ENCODE measurements at places on chromosomes 6 and 20.

DNA sequence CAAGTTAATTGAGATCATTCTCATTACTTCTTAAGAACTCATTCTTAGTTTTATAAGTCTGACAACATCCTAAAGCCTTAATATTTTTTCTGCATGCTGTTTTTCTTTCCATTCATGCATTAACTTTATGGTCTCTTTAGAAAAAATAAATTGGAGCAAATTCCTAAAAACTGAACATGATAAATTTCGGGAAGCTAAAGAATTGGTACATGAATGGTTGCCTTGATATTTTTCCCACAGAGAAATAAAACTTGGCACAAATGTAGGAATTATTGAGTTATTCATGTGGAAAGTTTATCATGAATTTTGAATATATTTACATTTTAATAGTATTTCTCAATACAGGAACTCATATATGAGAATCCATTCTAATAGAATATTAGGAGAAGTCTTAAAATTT is 115.9 kb downstream of the BMP5 start:
- no peak for DNase-seq

DNA sequence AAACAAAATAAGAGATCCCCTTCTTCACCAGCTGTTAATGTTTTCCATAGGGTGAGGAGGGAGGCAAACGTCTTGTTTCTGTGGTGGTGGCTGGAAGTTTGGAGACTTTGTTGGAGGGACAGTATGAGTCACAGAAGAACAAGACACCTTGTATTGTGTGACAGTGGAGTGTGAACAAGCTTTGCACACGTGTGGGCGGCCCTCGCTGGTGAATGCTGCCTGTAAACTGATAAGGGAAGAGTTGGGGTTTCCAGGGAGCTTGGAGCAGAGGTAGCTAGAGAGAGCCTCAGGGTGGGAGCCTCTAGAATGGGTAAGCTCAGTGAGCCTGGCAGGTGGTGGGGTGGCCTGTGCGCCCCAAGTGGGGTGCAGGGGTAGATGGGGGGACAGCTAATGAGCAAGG is 78.3 kb downstream of the ZDHHC14 start:
- DNase-seq, result no peak

- no peak for DNase-seq
Measured at GRCh38 chr6:91241946-91242613, 655.2 kb upstream of the MAP3K7 start.

DNA sequence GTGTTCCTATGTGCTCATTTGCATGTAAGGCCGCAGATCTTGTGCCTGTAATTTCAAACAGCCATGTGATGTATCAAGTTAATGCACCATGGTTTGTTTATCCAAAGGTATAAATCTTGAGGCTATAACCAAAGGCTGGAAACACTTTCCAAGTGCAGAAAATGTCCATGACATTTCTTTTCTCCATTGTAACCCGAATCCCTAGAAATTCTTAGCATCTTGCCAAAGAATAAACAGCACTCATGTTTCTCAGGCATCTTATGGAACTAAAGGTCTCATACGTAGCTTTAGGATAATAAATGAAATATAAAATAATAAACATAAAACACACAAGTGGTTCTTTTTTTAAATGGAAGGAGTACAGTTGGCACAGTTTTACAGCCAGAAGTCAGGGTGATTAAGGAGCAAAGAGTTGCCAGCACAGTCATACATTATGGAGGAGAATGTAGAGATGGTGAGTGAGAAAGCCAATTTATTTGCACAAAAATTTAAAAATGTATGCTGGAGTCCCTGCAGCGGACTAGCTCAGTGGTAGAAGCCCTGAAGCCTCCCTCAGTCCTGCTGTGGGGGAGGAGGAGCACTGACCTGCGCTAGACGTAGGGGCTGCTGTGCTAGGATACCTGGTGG is 18.0 kb downstream of the CDH26 start:
- no peak for DNase-seq

DNA sequence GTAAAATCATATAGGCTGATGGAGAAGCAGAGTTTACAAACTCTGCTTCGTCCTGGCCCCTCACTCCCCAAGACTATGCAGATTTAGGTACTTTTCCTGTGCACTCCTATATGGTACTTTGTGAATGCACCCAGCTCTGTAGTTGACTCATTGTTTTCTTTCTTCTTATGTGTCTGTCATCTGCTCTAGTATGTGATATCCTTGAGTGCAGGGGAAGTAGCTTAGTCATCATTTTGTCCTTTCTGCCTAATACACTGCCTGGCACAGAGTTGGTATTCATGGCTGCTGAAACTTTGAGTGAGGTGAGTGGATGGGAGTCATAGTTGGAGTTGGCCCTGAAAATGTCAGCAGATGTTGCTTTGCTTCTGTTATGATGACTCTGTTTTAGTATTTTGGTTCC is 222.6 kb downstream of the RNF144B start:
- DNase-seq, result no peak

DNA sequence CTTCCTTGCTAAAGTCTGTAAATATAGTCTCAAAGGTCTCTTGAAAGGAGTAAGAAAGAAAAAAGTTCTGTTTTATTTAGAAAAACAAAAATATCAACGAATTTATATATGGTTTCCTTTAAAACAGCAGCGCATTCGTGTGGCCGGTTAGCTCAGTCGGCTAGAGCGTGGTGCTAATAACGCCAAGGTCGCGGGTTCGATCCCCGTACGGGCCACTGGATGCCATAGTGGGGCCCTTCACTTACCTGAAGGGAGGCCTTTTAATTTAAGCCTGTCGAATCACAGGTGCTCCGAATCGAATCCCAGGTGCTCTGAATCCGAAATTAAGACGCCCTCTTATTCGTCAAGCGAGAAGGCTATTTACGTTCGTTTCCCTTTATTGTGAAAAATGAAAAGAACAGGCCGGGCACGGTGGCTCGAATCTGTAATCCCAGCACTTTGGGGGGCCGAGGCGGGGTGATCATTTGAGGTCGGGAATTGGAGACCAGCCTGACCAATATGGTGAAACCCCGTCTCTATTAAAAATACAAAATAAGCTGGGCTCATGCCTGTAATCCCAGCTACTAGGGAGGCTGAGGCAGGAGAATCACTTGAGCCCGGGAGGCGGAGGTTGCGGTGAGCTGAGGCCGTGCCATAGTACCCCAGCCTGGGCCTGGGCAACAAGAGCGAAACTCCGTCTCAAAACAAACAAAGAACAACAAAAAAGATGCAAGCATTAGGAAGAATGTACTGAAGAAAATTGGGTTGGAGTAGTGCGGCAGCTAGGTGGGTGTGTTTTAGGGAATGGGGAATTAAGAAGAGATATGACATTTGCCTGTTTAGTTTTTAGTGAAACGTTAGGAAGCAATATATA is 195.8 kb upstream of the ZNF184 start:
- DNase-seq, result no peak

DNA sequence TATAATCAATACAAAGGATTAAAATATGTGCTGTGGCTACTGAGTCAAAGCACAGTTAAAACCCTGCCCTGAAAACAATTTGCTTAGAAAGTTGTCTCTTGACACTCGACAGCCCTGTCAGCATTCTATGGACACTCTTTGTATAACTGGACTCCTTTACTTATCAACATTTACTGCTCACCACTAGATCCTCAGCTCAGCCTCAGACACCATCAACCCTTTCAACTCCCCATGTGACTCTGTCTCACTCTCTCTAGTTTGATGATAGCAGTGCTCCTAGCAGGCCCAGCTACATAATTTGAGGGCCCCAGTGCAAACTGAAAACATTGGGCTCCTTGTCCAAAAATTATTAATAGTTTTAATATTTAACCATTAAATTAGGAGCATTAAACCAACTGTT is 181.8 kb downstream of the TENT5A start:
- DNase-seq, result no peak

GRCh38 chr6:161489626-161490306 is 215.9 kb upstream of the AGPAT4 start:
- DNase-seq, result no peak

DNA sequence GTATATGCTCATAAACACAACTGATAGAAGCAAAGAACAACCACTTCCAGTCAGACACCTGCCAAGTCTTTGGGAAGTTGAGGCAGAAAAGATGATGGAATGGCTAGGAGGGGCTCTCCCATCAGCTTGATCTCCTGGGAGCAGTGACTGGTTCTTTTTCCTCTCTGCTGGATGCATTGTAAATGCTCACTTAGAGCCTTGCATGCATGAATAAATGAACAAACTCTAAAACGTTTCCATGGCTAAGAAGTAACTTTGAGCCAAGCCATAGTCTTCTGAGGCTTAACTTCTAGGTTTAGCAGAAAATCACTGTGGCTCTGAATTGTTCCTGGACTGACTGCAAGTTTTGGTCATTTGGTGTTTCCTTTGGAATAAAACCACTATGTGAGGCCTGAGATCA is 166.4 kb upstream of the CITED2 start:
- no peak for DNase-seq

GRCh38 chr20:33316958-33317357 is 33.9 kb downstream of the BPIFB1 start:
- no peak for DNase-seq

GRCh38 chr6:35412102-35412501 is 40.0 kb upstream of the FANCE start:
- no peak for DNase-seq

GRCh38 chr20:32433311-32434021 is 75.3 kb downstream of the ASXL1 start:
- no peak for DNase-seq

DNA sequence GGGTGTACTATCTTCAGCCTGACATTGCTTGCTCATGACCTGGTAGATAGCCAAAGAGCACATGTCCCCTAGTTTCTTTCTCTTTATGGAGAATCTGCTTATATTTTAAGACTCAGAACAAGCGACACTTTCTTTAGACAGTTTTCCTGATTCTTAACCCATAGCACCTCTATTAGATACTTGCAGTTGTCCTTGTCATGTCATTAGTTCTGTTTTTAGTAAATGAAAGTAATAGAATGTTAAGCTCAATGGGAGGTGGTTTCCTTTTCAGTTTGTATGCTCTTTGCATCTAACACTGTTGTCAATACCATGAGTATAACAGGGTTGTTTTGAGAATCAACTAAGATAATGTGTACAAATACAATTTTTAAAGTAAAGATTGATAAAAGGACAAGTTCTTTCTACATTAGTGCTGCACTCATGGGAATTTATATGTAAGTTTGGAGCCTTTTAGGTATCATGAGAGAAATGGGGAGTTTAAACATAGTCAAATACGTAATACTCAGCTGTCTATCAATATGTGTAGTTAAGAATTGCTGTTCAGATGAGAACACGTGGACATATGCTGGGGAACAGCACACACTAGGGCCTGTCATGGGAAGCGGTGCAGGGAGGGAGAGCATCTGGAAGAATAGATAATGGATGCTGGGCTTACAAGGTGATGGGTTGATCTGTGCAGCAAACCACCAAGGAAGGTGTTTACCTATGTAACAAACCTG is 124.3 kb downstream of the GRM1 start:
- no peak for DNase-seq

DNA sequence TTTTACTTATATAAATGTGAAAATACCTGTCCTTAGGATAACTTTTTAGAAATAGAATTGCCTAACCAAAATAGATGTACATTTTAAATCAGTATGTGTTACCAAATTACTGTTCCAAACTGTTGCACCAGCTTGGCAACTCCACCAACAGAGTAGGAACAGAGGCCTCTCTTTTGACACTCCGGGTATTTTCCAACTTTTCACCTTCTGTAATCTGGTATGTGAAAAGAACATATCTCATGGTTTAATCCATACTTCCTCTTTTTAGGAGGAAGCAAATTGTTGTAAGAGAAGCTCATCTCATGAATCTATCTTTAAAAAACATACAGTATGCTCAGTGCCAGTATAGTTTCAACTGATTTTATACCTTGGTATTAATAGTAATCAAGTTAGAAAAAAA is 24.9 kb downstream of the RNF144B start:
- no peak for DNase-seq

DNA sequence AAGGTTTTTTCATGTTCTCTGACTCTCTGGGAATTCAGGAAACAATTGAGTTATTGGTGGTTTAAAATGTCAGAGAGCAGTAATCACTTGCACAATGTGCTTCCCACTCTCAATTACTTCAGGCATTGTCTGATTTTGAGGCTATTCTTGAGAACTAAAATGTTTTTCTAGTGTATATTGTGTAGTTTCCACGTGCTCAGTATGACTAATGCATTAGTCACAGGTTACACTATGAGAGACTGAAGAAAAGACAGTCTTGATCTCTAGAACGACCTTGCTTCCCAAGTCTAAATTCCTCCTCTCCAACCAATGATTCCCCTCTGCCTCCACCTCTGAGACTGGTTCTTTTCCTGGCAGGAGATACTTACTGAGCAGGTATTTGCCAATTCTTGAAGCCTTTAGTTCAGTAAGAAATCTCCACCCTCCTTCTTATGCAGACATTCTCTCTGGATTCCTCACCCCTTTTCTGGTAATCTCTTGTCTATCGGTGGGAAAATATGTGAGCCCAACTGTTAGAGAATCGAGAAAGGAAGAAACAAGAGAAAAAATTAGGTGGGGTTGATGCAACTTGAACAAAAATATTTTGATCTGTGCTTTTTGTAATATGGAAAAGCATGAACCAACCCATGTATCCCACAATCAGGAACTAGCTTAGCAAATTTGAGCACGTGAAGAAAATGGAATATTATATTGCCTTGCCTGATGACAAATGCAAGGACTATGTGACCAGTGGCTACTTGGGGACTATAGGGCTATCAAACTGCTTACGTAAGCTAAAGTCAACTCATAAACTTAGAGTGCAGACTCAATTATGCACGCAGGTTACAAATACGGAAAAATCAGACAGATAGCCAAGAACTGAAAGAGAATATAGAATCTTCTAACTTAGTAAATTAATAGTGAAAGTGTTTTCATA is 61.1 kb upstream of the SLC22A16 start:
- peak; percentile 48 for DNase-seq

- DNase-seq, result no peak
Measured at GRCh38 chr6:43760210-43761168, 9.5 kb upstream of the VEGFA start.

DNA sequence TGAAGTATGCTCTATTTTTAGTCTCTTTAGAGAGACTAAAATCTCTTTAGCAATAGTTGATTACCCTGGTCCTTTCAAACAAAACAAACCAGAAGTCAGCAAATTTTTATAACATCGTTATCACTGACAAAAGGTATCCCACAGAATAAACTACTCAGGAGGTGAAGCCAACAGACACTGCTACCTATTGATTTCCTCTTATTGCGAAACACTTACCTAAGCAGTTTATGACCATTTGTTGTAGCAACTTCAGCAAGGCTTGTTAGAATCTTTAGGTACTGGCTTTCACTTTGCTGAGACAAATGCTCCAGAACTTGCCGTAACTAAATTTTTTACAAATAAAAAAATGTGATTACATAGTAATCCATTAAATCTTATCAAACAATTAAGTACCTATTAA is 64.4 kb downstream of the HACE1 start:
- DNase-seq, result no peak

DNA sequence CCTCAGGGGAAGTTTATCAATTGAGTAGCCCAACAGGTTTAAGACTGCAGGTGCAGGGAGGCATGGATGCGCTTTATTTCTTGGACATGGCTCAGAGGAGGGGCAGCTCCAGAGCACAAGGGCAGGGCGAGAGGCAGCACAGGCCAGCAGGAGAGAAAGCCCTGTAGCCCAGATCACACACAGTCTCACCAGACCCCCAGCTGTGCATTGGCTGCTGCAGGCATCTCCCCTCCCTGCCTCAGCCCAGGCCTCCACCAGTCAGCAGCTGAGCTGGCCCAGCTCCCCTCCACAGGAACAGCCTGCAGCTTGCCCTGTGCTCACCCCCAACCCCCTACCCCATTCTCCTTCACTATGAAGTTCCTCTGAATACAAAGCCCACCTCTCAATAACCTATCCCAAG is 24.7 kb downstream of the MRPL14 start:
- no peak for DNase-seq

- DNase-seq, result no peak
Measured at GRCh38 chr20:32338665-32339064, 19.5 kb upstream of the ASXL1 start.

Data from trophoblast cell (in vitro differentiated cells and primary cell).